ENCODE measurements at places on chromosomes 16 and 17.

GRCh38 chr17:48633266-48633677 is 7.1 kb upstream of the HOXB9 start:
- no peak for DNase-seq

DNA sequence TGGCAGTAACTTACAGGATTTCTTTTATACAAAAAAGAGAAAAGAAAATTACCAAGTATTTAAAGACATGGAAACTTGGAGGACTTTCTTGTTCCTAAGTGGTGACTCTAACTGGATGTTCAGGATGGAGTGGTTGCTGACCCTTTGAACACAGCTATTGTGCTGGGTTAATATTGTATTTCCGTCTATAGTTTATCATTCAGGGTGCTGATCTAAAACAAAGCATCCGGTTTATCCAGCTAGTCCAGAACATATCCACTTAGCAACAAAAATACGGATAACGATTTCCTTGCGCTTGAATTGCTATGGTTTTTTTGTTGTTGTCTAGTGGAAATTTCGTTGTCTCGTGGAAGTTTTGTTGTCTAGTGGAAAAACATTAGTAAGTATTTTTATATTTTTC is 38.2 kb downstream of the SNTB2 start:
- no peak for DNase-seq

DNA sequence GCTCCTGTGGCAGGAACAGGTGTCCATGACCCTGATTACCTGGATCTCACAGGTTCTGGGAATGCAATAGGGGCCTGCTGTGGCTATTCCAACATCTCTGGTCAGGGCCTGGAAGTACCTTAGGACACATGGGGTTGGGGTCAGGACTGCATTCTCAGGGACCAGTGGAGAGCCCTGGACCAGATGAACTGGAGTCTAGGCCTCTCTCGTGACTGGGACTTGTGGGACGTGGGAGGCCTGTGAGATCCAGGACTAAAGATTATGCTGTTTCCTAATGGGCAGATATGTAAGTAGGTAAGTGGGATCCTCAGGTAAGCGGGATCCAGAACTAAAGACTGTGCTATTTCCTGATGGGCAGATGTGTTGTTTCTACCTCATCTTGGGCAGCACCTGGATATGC is 16.2 kb upstream of the CD300A start:
- DNase-seq = no peak

DNA sequence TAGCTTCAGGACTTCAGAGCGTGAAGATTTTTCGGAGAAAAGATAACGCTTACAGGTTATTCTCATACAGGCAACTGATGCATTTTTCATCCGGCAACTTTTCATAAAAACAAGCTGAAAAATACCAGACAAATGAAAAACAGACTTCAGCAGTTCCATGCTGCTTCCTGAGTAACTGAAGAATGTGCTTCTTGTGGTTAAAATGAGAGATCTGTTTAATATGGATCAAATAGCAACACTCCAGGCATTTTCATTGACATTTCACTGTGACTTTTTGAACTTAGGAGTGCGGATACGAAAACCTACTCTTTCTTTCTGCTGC is 705 bp upstream of the PITPNC1 start:
- DNase-seq = no peak

All from activated CD4-positive, alpha-beta T cell treated with anti-CD3 and anti-CD28 coated beads for 36 hours (primary cell).